ENCODE measurements at places on chromosomes 3 and 15.
A peak's percentile ranks its signal among the peaks of the same experiment; 100 is the strongest.

DNA sequence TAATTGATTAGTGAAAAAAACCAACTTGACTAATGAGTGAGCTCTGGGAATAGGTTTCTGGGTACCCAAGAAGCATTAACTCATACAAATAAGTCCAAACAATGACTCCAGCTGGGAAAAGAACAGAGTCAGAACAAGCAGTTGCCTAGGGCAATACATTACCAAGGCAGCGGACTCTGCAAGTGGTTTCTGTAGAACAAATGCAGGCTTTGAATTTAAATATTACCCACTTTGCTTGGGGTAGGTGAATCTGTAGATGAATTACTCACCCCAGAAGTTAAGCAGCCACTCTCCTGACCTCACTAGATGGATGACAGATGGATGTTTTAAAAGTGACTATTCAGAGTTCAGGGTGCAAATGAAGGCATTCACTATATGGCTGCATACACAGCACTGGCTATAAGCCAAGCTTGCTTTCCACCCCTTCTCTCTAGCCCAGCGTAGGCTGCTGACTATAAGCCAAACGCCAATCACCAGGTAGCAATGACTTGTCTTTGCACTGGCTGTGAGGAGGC is 73.1 kb upstream of the BHLHE40 start:
- DNase-seq, result no peak

- peak; percentile 41 for DNase-seq
Observed at GRCh38 chr3:171458071-171458863, 1.9 kb downstream of the TNIK start.

DNA sequence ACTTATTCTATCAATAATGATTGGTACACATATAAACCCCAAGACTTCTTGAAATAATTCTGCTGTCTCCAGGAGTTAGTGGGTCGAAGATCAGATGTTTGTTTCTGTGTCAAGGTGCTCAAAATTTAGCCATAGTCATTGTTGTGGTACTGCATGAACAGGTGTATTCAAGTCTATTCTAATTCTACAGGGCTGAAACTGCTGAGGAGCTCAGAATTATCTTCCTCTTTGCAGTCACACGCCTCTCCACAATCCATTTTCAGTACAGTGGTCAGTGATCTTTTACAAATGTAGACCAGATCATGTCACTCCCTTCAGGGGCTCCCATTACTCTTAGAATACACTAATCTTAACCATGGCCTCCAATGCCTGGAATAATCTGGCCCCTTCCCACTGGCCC is 527.5 kb downstream of the NTRK3 start:
- no peak for DNase-seq

DNA sequence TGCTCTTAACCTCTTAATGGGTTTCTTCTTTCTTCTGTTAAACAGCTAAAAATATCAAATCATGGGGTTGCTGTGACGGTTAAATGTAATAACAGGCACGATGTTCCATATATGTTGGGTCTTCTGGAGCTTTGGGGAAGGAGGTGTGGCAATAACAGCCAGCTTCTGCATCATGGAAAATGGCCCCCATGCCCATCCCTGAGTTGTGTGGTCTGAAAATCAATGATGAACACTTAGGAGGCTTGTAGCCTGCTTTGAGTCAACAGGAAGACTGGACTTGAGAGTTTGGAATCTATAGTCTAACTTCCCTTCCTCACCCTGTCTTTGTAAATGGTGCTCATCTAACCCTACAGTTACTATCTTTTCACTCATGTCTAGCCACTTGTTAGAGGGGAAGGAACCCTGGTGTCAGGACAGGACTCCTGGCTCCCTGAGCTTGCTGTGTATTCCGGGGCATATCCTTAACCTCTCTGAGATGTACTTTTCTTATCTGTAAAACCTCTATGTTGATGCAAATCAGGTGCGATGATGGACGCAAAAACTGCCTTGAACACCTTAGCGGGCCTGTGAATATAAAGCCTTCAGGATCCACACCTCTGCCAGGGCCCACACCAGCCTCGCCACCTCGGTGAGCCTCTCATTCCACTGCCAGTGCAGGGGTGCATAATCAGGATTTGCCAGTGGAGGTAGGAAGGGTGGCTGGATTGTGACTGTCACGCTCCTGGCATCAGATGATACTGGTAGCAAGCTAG is 27.5 kb downstream of the SMAD3 start:
- DNase-seq, result no peak

DNA sequence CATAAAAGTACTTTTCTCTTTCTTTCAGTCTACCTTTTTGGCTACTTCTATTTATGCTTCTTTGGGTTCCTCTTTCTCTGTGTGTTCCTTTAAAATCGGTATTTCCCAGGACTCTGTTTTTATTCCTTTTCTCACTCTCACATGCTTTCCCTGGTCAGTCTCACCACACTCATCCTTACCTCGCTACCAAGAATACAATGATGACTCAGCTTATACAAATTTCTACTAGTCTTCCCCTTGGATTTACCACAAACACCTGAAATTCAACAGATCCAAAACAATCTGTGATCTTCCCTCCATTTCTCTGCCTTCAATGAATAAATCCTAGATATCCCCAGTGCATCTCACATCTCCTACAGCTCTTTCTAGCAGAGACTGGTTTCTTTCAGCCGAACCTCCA is 52.9 kb downstream of the TUBGCP4 start:
- no peak for DNase-seq

- no peak for DNase-seq
Observed at GRCh38 chr15:23877502-23878412, 190.7 kb upstream of the NDN start.

DNA sequence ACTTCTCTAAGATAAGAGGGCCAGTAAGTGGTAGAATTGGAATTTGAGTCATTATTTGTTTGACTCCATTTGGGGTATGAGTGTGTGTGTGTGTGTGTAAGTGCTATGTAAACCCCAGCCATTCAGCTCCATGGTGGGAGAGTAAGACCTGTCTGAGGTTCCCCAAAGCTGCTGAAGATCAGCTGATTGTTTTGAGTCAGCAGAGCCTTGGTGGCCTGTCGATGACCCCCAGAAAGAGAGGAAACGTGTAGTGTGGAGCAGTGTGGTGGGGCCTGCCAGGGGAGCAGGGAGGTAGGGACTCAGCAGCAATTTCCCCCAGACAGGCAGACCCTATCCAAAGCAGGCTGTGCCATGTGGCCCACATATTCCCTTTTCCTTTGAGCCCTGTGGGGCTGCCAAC is 5.3 kb downstream of the DVL3 start:
- DNase-seq, result no peak

- no peak for DNase-seq
Observed at GRCh38 chr15:31081056-31081455, 20.5 kb downstream of the TRPM1 start.

DNA sequence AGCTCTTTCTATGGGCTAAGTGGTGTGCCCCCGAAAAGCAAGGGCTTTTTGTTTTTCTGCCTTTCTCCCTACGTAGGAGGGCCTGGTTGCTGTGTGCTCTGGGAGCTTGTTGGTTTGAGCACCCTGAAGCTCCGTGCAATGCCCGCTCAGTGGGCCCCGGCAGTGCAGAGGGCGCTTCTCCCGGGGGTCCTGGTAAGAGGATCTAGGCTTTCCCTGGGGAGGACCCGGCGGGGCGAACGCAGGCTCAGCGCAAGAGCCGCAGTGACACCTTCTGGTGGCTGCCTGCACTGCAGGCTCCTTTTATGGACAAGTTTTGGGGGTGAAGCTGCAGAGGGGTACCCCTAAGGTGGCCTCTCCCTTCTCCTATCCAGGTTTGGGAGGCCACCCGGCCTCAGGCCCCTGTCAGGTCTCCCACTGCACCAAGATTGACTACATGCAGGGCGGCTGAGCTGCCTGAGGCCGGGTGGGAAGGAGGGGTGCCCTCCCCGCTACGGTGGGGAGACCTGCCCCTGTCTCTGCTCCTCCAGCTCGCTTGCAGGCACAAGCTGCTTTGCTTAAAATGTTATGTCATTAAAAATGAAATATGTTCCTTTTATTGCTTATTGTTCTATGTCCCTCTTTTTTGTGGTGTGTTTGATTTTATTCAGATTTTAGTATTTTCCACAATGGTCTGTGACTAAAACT is 387.9 kb downstream of the GABRG3 start:
- DNase-seq, result no peak

GRCh38 chr3:126369490-126369889 is 12.3 kb upstream of the KLF15 start:
- DNase-seq, result no peak

DNA sequence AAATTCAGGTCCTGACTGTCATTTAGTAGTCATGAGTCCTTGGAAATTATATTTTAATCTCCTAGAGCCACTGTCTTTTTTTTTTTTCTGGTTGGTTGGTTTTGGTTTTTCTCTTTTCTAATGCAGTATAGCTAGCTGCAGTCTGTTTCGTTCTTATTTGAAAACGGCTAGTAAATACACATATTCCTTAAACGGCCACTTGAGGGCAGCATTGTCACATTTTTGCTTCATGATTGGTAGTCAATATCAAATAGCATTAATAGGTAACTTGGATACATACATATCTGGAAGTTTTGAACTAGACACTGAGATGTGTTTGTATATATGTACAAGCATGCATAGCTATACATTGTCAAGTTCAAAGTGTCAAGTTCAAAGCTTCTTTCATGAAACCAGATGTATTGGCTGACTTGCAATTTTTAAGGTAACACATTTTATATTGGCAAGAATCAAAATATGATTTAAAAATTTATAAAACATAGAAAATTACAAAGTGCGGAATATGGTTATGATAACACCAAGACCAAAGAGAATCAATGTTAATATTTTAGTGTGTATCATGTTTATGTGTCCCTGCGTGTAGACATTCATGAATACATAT is 22.5 kb downstream of the GABRA5 start:
- no peak for DNase-seq

DNA sequence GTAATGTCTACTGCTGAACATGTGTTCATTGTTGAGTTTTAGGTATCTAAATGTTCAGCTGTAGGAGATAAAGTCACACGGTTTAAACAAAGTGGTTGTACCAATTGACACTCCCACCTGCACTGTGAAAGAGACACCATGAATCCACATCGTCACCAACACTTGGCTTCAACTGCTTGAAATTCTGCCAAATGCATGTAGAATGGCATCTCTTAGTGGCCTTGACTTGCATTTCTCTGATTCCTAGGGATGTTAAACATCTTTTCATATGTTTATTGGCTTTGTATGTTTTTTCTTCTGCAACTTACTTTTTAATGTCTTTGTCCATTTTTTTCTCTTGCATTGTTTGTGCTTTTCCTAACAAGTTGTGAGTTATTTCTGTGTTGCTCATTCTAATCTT is 43.4 kb downstream of the RPLP1 start:
- DNase-seq, result no peak

GRCh38 chr3:98711426-98711825 is 51.7 kb upstream of the ST3GAL6 start:
- no peak for DNase-seq

- DNase-seq, result no peak
Observed at GRCh38 chr3:23566499-23566898, 239.3 kb upstream of the UBE2E1 start.

GRCh38 chr15:99440029-99440428 is 125.8 kb upstream of the MEF2A start:
- DNase-seq, result no peak

DNA sequence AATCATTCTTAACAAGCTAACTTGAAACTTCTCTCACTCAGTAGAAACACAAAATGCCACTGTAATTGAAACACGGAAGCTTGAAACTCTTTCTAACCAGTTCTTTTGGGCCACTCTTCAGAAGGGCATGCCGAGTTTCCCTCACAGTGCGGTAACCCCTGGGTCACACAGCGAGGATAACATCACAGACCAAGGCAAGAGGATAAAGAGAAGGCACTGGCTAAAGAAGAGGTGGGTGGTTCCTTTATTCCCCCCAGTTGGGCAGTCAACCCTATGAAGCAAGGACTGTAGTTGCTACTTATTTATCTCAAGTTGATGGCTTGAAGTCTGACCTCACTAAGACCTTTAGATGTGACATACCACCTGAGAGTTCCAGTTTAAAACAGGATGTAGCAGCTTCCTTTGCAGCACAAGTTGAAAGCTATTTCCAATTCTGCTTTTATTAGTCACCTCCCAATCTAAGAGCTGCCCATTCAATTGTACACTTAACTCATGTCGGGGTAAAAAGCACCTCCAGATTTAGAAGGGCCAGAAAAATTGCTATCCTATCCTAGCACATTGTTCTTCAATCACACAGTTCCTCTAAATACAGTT is 272.4 kb downstream of the TIGIT start:
- no peak for DNase-seq

GRCh38 chr3:177089110-177089509 is 108.2 kb downstream of the TBL1XR1 start:
- DNase-seq, result no peak

GRCh38 chr3:186099178-186099577 is 9.7 kb downstream of the ETV5 start:
- no peak for DNase-seq

- no peak for DNase-seq
Observed at GRCh38 chr3:78201091-78201490, 1161.2 kb downstream of the ROBO2 start.

GRCh38 chr3:120903221-120903620 is 4.8 kb upstream of the STXBP5L start:
- DNase-seq, result no peak

DNA sequence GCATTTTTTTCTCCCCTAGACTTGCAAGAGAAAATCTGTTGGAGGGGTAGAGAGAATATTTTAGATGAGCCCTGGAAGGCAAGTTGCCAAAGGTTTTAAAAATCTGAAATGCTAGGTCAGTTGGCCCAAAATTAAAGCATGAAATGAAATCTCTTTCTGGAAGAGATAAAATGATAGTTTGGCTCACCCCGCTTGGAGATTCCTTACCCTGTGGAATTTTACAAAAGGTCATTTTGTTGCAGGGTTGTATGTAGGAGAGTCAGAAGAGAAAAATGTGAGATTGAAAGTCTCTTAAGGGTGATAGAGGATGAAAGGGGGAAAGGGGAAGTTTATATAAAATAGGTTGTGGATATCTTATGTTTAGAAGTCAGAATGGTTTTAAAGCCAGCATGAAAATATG is 277.8 kb downstream of the CD47 start:
- DNase-seq, result no peak

GRCh38 chr15:60389261-60390077 is 8.3 kb downstream of the ANXA2 start:
- DNase-seq, result no peak
